ENCODE measurements at places on chromosomes 1 and 21. TPM values are rescaled to one million over a fixed set of nuclear protein-coding genes. Genes with fewer than 3 reads are reported as not detected.

The TINAGL1 gene
- total RNA-seq, result 0.51 TPM

The WNT3A gene
- not detected for total RNA-seq

The RUSC1 gene
- total RNA-seq, result 57.4 TPM

The B3GALT5 gene
- 0.18 TPM for total RNA-seq

The ASCL5 gene
- total RNA-seq, result 0.13 TPM

The ADAMTS1 gene
- total RNA-seq, result 0.05 TPM

The THEMIS2 gene
- 0.79 TPM for total RNA-seq

The RCSD1 gene
- 0.07 TPM for total RNA-seq

Measured in A549 treated with Mapracorat at 1 μM for 4 hours (cell line).